ENCODE measurements at places on chromosomes 7 and 10.

DNA sequence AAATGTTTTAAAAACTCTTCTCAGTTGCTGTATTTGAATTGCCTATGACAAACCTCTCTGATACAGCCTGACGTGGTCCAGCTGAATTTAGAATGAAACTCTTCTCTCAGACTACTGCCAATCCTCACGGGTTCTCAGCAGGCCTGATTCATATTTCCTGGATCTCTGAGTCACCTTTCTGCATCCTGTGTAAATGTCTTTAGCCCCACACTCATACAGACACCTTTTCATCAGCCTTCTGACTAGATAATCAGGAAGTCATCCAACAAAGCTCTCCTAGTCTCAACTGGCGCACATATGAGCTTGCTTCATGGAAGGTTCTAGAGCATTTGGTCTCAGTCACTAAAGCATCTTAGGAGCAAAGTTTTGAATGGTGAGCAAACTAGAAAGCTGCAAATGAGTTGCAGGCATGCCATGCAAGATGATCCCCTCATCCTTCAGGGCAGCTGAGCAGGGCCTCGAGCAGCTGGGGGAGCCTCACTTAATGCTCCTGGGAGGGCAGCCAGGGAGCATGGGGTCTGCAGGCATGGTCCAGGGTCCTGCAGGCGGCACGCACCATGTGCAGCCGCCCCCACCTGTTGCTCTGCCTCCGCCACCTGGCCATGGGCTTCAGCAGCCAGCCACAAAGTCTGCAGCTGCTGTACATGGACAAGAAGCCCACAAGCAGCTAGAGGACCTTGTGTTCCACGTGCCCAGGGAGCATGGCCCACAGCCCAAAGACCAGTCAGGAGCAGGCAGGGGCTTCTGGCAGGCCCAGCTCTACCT lies 182.8 kb downstream of the ARHGAP12 start:
- DNase-seq: no peak

- peak; percentile 89 for DNase-seq
Measured at GRCh38 chr7:8261711-8262695, at the start of gene ICA1. ICA1 (minus strand) TSS chr7:8262167; CDS start chr7:8235926, 26,241 bp downstream.

DNA sequence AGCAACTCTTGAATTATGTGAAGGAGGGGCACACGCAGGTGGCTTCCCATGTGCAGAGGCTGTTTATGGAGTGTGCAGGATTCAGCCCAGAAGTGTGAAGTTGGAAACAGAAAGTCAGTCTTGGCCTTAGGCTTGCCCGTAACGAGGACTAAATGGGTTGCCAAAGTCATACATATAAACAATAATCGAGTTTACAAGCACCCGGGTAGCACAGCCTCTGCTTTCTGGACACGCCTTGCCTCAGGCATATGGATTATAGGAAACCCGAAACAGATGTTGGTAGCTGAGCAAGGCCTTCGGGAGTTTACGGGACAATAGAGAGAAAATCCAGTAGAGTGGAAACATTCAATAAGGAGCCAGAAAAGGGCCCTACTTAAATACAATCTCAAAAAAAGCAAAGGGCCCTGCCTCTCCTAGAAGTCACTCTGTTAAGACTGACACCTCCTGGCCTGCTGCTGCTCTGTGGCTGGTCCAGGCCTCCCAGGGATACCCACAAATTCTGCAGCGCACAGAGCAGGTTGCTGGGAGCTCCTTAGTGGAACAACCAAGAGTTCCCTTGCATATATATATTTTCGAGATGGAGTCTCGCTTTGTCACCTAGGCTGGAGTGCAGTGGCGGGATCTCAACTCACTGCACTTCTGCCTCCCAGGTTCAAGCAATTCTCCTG lies 48.5 kb downstream of the SMKR1 start:
- DNase-seq: no peak

GRCh38 chr10:124282326-124282725 lies 136.4 kb downstream of the OAT start:
- DNase-seq: no peak

- no peak for DNase-seq
Measured at GRCh38 chr7:148110097-148110868, 480.3 kb upstream of the C7orf33 start.

DNA sequence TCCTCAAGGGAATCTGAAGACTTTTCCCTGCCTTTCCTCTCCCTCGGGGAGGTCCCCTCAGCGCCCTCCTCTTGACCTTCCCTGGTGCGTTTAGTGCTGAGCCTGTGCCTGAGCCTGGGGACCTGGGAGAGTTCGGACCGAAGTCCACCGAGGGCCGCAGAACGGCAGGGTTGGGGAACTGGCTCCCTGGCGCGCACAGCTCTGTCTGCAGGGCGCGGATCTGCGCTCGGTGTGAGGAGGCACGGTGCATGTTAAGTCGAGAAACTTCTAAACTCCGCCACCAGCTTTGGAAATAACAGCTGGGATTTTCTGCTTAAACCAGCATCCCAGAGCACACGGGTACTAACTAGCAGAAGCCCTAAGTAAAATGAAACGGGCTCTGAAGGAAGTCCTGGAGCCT lies 44.2 kb upstream of the SLC29A4 start:
- DNase-seq: no peak

DNA sequence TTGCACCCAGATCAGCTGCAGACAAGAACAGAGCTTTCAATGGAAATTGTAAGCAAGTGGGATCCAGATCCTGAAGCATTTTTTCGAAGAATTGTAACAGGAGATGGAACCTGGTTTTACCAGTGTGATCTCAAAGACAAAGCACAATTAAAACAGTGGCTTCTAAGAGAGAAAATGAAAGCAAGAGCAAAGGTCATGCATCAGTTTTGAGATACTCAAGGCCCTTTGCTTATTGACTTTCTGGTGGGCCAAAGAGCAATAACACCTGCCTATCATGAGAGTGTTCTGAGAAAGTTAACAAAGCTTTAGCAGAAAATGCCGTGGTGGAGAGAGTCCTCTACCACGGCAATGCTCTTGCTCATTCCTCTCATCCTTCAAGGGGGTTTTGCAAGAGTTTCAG lies 194.8 kb downstream of the TMEM178B start:
- DNase-seq: no peak

GRCh38 chr10:47311932-47312662 lies 10.2 kb upstream of the GDF2 start:
- peak; percentile 90 for DNase-seq

- peak; percentile 92 for DNase-seq
Measured at GRCh38 chr10:44963772-44964633, 4.4 kb downstream of the RASSF4 start.

GRCh38 chr10:115417585-115418265 lies 324.6 kb downstream of the ATRNL1 start:
- DNase-seq: peak; percentile 85

- DNase-seq: no peak
Measured at GRCh38 chr7:44097064-44097932, 6.8 kb upstream of the AEBP1 start.

- DNase-seq: no peak
Measured at GRCh38 chr10:33235251-33235884, 99.1 kb downstream of the NRP1 start.

- no peak for DNase-seq
Measured at GRCh38 chr10:21184216-21184615, 287.1 kb upstream of the NEBL start.

DNA sequence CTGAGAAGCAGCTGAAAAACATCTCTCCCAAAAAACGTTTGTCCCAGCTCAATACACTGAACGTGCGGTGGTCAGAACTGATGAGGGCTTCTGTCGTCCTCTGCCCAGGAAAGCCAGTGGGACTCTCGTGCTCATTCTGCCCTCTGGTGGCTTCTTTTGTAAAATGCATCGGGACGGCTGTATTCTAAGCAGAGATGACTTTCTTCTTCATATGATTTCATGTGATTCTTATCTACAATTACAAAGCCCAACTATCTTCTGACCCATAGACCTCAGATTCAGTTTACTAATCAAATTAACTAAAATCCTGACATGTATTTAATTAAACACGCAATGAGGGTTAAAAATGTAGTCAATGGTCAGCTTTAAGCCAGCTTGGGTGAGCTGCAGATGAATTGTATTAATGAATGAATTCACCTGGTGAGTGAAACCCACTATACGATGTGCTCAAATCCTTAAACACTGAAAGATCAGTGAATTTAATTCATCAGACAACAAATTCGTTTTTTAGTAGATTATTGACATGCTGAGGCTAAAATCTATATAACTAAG lies 117.6 kb upstream of the FAM204A start:
- DNase-seq: peak; percentile 82

- no peak for DNase-seq
Measured at GRCh38 chr7:92987095-92987494, 130.7 kb downstream of the SAMD9 start.

GRCh38 chr7:135661311-135662122 lies 797 bp upstream of the STMP1 start:
- DNase-seq: no peak

GRCh38 chr7:150962553-150963399 lies 15.3 kb downstream of the KCNH2 start:
- DNase-seq: peak; percentile 89

- no peak for DNase-seq
Measured at GRCh38 chr7:100490483-100491191, 6.9 kb downstream of the NYAP1 start.

- no peak for DNase-seq
Measured at GRCh38 chr10:27390681-27391080, 113.4 kb upstream of the RAB18 start.

GRCh38 chr7:116120839-116121238 lies 89.5 kb upstream of the TES start:
- DNase-seq: no peak

DNA sequence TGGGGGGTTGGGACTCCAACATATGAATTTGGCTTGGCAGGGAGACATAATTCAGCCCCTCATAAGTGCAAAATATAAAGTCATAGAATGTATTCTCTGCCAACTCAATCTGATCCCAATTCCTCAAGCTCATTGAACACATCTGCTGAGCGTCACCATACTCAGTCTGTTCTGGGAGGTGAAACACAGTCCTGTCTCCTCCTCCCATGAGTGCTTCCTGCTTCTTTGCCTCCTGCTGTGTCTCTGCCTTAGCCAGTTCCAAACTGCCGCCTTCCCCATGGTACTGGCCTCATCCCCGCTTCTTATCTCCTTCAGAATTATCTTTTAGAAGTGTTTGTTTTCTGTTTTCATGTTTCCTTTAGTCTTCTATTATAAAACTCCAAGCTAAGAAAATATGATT lies 365.5 kb downstream of the TNS3 start:
- DNase-seq: no peak

DNA sequence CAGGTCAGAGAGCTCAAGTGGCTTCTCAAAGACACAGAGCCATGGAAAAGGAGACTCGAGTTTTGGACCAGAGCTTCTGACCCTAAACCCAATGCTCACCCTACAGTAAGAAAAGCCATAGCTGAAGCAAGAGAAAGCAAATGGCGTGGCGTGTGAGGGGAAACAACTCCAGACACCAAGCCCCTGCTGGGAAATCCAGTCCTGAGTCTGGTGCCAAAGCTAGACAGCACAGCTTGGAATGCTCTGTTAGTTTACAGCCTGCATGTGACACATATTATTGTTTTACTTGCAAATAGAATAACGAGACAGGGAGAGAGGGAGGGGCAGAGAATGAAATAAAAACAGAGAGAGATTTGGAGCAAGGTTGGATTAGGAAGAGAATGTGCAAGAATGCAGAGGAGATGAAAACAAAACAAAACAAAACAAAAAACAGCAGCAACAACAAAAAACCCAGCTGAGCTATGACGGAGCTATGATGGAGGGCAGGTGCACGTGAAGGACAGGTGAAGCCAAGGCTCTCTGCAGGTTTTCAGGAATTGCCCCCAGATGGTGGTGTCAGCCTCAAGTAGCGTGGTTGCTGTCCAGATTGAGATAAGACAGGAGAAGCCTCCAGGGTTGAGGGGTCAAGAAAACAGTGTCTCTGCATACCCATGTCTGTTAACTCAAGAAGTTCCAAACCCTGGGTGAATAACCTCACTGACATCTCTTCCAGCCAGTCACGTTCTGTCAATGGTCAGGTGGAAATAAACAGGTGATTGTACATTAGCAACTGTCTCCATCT lies 69.7 kb upstream of the LRRC18 start:
- DNase-seq: peak; percentile 22

- no peak for DNase-seq
Measured at GRCh38 chr10:112956631-112957350, 6.7 kb downstream of the TCF7L2 start.

DNA sequence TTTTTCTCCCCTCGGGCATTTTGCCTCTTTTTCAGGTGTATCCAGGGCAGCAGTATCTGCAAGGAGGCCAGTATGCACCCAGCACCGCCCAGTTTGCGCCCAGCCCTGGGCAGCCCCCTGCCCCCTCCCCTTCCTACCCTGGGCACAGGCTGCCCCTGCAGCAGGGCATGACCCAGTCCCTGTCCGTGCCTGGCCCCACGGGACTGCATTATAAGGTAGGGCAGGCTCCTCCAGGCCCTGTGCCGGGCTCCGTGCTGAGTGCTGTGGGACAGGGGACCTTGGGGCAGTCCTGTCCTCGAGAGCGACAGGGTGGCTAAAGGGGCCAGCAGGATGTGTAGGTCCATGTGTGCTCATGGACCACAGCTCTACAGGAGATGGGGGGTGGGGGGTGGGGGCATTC lies 10.6 kb downstream of the ZMIZ2 start:
- peak; percentile 46 for DNase-seq

- peak; percentile 85 for DNase-seq
Measured at GRCh38 chr10:4069491-4069890, 284.5 kb upstream of the KLF6 start.

- no peak for DNase-seq
Measured at GRCh38 chr7:50723888-50724287, 58.8 kb downstream of the GRB10 start.

DNA sequence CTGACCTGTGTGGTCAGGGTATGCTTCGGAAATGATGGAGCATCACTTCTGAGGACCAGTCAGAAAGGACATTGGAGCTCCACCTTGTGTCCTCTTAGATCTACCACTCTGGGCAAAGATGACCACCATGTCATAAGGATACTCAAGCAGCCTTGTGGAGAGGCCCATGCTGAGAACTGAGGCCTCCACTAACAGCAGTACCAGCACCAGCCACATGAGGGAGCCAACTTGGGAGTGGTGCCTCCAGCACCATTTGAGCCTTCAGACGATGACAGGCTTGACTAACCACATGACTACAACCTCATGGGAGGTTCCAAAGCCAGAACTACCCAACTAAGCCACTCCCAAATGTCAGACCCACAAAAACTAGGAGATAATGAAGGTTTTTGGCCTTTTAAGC lies 116.0 kb downstream of the NPTX2 start:
- peak; percentile 78 for DNase-seq

DNA sequence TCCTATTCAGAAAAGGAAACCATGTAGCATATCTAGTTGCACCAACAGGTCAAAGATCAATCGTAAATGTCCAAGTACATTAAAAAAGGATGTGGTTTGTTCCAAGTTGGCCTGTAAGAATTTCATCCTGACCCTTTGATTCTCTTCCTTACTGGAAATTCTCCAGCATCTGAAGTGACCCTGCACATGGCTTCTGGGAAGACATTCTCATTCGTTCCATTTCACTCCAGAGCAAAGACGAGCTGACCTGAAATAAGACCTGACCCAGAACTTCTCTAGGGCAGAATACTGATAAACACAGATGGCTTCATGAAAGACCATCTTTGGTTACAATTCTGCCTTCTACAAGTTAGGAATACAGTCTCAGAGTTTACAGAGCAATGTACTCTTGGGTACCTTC lies 39.8 kb downstream of the ASB4 start:
- no peak for DNase-seq

- no peak for DNase-seq
Measured at GRCh38 chr7:56003749-56004148, 39.4 kb downstream of the NIPSNAP2 start.

GRCh38 chr7:82331234-82331633 lies 112.3 kb downstream of the CACNA2D1 start:
- DNase-seq: no peak
